Activated T-helper 17 cell treated with anti-CD3 and anti-CD28 coated beads, Interleukin-2, amount 50 U/mL, for 72 hours (primary cell): ENCODE measurements at places on chromosomes 7 and 10. TPM values are rescaled to one million over a fixed set of nuclear protein-coding genes. Genes with fewer than 3 reads are reported as not detected.

DNA sequence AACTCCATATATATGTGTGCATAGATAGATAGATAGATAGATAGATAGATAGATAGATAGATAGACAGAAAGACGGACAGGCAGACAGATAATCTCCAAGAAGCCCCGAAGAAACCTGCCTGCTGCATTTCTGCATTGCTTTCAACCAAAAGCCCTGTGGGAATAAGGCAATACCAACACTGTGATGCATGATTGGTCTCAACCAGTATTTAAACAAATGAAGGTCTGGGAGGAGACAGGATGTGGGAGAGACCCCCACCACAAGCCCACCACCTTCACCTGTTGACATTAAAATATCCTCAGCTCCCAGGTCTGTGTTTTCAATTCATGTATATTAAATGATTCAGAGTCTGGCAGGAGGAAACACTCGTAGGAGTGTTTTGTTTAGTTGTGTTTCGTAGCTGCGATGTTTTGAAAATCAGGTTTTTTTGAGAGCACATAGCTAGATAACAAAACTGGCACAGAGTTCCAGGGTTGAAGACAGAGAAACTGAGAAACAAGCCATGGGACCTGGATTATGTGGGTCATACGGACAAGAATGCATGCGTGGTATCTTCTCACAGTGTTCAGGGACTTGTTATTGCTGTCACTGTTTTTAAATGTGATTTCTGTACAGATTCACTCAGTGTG lies 200.7 kb upstream of the AHR start:
- peak; percentile 14 for ATAC-seq

DNA sequence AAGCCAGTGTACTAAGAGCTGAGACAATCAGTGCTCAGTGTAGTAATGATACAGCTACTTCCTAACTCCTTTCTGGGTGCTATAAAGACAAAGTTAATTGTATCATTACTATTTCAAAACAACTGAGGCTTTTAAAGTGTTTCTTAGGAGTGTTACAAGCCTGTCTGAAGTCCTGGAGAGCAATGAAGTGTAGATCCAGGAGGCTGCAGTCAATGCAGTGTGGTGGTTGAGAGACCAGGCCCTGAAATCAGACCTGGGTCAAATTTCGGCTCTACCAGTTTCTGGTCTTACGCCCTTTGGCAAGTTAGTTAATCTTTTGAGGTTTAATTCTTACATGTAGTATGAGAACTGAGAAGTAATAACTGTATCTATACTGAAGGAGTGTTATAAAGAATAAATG lies 387.0 kb downstream of the SDK1 start:
- ATAC-seq: no peak

GRCh38 chr10:74558403-74558802 lies 268.0 kb upstream of the KAT6B start:
- peak; percentile 40 for ATAC-seq

GRCh38 chr10:26365681-26366358 lies 72.3 kb upstream of the APBB1IP start:
- peak; percentile 31 for ATAC-seq

DNA sequence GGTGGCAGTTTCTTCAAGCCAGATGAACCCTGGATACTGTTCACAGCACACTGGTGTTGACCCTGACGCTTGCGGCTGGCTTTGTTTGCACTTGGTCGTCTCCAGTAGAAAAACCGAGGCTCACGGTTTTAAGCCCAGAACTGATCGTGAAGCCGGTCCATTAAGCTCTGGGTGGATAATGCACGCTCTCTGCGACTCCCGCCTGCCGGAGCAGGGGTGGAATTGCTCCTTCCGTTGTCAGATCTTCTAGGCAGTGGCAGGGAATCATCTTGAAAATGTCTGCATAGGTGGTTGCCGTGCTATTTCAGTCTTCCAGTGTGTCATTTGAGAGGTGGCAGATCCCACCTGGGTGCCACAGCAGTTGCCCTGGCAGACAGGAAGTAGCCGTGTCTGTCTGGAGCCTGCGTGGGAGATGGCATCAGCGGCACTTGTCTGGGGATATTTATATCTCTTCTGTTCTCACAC lies 35.9 kb upstream of the AP5Z1 start:
- peak; percentile 71 for ATAC-seq

GRCh38 chr10:73865459-73866442 lies 8.6 kb downstream of the CAMK2G start:
- ATAC-seq: peak; percentile 88

DNA sequence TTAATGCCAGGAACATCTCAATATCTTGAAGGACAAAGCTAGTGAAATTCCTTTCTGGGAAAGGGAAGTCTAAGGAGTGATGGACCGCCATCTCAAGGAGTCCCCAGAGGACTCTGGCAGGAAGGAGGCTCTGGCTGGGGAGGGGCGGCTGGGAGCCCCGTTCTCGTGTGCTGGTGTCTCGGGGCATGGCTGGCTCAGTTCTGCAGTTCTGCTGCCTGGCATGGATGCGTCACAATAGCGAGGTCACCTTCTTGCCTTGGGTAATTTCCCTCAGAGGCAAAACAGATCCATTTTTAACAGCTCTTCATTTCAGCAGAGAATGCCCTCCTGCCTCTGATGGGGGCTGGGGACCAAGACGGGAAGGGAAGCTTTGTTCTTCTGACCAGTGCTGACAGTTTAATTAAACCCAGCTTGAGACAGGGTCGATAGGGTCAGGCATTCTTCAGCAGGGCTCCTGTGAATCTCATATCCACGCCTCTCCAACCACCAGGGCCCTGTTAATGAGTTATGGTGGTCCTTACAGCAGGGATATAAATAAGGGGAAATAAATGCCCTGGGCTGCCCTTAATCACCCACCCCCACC lies 35.7 kb downstream of the SLIT1 start:
- ATAC-seq: no peak

- ATAC-seq: no peak
Observed at GRCh38 chr7:102270178-102270887, 16.3 kb upstream of the SH2B2 start.

- ATAC-seq: no peak
Observed at GRCh38 chr7:49866076-49866735, 92.8 kb downstream of the VWC2 start.

ITPRID1 gene
- not detected for total RNA-seq

ZNF786 gene
- total RNA-seq: 5.7 TPM

RARRES2 gene
- not detected for total RNA-seq

NODAL gene
- not detected for total RNA-seq

HOXA6 gene
- not detected for total RNA-seq
